Astrocyte (in vitro differentiated cells and primary cell): ENCODE measurements at places on chromosomes 1 and 21.

DNA sequence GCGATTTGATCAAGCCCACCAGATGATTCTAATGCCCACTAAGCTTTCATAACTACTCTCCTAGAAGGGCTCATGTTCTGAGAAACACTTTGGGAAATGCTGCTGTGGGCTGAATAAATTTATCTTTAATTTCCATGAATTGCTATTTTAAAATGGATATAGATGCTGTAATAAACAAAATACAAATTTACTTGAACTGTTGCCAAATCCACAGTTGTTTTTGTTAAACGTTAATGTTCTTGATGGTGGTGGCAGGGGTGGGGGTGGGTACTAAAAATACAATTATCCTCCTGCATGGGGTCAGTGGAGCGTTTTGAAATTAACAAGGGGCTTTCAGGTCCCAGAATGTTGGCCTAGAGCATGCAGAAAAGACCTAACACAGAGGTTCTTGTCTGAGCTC, 244.7 kb upstream of the POU3F1 start:
- no peaks in the 10 kb centered on the region for H3K4me1 ChIP-seq
- H3K4me3 ChIP-seq, result no peak overlapping the region
- peaks cover 1% of the 10 kb centered on the region for H3K27me3 ChIP-seq
- H3K27ac ChIP-seq, result no peak overlapping the region

GRCh38 chr1:10980841-10981727, 31.4 kb upstream of the TARDBP start:
- peaks cover 23% of the 10 kb centered on the region for H3K27me3 ChIP-seq
- H3K4me1 ChIP-seq, result peaks cover 1% of the 10 kb centered on the region
- H3K4me3 ChIP-seq, result no peak overlapping the region

DNA sequence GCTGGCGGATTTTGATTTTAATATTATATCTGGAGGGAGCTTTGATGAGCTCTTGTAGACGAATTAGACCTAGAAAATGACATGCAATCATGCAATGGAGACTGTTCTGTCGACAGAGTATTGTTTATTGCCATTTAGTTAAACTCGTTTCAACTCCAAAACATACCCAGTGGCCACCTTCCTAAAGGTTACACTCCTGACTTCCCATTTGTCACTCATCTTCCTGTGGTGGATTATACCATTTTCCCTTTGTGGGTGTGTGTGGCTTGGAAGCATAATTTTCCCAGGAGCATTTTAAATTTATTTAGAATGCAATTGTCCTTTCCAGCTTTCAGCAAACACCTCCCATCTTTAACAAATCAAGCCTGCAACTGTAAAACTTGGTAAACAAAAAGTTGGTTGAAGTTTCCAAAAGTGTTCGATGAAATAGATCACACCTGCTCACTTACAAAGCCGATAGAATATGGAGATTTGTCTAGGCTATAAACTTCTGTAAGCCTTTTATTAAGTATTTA, 266.6 kb downstream of the GRIK1 start:
- H3K4me3 ChIP-seq, result no peak overlapping the region
- no peaks in the 10 kb centered on the region for H3K36me3 ChIP-seq
- DNase-seq, result no peak
- H3K27me3 ChIP-seq, result no peaks in the 10 kb centered on the region
- no peaks in the 10 kb centered on the region for H3K4me1 ChIP-seq

- no peaks in the 10 kb centered on the region for H3K36me3 ChIP-seq
- no peak overlapping the region for H3K27ac ChIP-seq
- no peak overlapping the region for H3K4me3 ChIP-seq
- peaks cover 28% of the 10 kb centered on the region for H3K4me1 ChIP-seq
- H3K27me3 ChIP-seq, result no peaks in the 10 kb centered on the region
- peak; percentile 71 for DNase-seq
Observed at GRCh38 chr1:91730801-91731732, 154.9 kb downstream of the TGFBR3 start.

GRCh38 chr1:182702826-182703524, 18.6 kb upstream of the RGS8 start:
- peaks cover 8% of the 10 kb centered on the region for H3K4me1 ChIP-seq
- no peak for DNase-seq
- no peaks in the 10 kb centered on the region for H3K27me3 ChIP-seq
- no peak overlapping the region for H3K4me3 ChIP-seq

GRCh38 chr21:18244671-18245463, at the start of gene CHODL:
Gene CHODL (plus strand): TSS chr21:18244833. CDS start chr21:18245224, 391 bp downstream.
- H3K36me3 ChIP-seq, result no peaks in the 10 kb centered on the region
- H3K27ac ChIP-seq, result no peak within 1 kb of the TSS
- H3K4me1 ChIP-seq, result no peaks in the 10 kb centered on the region
- DNase-seq, result no peak
- H3K4me3 ChIP-seq, result peak within 1 kb of the TSS; percentile 39

DNA sequence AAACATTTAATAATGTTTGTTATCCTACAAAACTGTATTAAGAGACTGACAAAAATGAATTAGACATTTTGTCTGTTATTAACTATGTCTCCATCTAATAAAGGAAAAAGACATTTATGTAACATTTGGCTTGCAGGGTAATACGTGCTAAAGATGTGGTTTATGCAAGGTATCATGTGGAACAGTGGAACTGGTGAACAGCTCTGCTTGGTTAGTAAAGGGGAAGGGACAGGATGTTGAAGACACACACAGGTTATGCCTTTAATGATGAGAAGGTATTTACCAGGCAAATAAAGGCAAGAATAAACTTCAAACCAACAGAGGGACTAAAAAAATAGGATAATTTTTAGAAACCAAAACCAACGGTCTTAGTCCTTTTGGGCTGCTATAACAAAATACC, 93.1 kb downstream of the UCHL5 start:
- no peaks in the 10 kb centered on the region for H3K4me1 ChIP-seq
- H3K36me3 ChIP-seq, result no peaks in the 10 kb centered on the region
- DNase-seq, result no peak
- H3K4me3 ChIP-seq, result no peak overlapping the region

DNA sequence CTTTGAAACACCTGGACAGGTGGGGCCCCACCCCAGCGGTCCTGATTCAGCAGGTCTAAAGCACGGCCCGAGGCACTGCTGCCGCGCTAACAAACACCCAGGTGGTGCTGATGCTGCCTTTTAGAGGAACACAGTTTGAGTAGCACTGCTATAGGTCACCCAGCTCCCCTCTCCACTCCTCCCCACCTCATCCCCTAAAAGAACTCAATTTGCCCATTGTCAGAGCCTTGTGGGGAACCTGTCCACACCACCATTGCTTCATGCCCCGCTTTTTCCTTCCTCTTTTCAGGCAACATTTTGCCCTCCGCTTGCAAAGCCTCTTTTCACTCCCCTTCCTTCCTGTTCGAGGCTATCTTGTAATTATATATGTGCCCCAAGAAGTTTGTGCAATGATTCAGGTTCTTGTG, 26.2 kb upstream of the PADI4 start:
- DNase-seq, result no peak
- no peaks in the 10 kb centered on the region for H3K4me1 ChIP-seq
- no peak overlapping the region for H3K4me3 ChIP-seq
- no peaks in the 10 kb centered on the region for H3K36me3 ChIP-seq
- H3K27ac ChIP-seq, result no peak overlapping the region

DNA sequence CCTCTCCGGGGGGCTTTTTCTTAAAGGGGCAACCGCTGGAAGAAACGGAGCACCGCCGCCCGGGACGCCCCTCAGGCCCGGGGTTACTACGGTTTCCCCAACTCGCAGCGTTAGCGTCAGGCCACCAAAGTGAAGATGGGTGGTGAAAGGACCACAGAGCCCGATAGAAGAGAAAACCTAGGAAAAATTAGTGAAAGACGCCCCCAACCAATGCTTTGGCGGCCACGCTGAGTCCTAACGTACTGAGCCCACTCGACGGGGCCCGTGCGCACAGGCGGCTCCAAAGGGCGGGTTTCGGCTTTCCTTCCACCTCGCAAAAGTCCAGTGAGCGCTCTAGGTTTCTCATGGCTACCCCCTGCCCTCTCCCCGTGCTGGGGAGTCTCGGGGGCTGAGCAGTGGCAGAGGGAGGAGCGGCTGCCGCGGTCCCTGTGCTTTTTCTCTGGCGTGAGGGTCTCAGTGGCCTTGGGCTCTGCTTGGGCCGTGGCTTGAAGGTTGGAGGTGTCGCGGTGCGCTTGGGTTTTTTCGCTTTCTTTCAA, 12.2 kb upstream of the SPEN start:
- H3K36me3 ChIP-seq, result no peaks in the 10 kb centered on the region
- no peaks in the 10 kb centered on the region for H3K4me1 ChIP-seq
- no peaks in the 10 kb centered on the region for H3K27me3 ChIP-seq

DNA sequence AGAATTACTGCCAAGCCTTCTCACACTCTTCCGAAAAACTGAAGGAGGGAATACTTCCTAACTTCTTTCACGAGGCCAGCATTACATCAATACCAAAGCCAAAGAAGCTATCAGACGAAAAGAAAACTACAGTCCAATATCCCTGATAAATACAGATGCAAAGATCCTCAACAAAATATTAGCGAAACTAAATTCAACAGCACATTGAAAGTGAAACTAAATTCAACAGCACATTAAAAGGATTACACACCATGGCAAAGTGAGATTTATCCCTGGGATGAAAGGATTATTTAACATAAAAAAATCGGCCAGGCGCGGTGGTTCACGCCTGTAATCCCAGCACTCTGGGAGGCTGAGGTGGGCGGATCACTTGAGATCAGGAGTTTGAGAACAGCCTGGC, 176.8 kb downstream of the FAF1 start:
- no peak overlapping the region for H3K4me3 ChIP-seq
- no peaks in the 10 kb centered on the region for H3K4me1 ChIP-seq
- H3K27ac ChIP-seq, result no peak overlapping the region

- no peak for DNase-seq
- no peaks in the 10 kb centered on the region for H3K4me1 ChIP-seq
- H3K27me3 ChIP-seq, result no peaks in the 10 kb centered on the region
- H3K4me3 ChIP-seq, result no peak overlapping the region
- no peak overlapping the region for H3K27ac ChIP-seq
- no peaks in the 10 kb centered on the region for H3K36me3 ChIP-seq
Observed at GRCh38 chr21:40151611-40152010, 284.4 kb downstream of the PCP4 start.

- no peak overlapping the region for H3K27ac ChIP-seq
- no peaks in the 10 kb centered on the region for H3K36me3 ChIP-seq
- peaks cover 1% of the 10 kb centered on the region for H3K4me1 ChIP-seq
- no peaks in the 10 kb centered on the region for H3K27me3 ChIP-seq
- DNase-seq, result no peak
Observed at GRCh38 chr1:222933273-222933672, 118.4 kb downstream of the DISP1 start.

- H3K4me1 ChIP-seq, result peaks cover 5% of the 10 kb centered on the region
- no peaks in the 10 kb centered on the region for H3K36me3 ChIP-seq
Observed at GRCh38 chr1:167060141-167061072, 29.8 kb downstream of the GPA33 start.

- peaks cover 3% of the 10 kb centered on the region for H3K4me1 ChIP-seq
- no peak overlapping the region for H3K27ac ChIP-seq
- DNase-seq, result peak; percentile 7
- no peak overlapping the region for H3K4me3 ChIP-seq
- no peaks in the 10 kb centered on the region for H3K27me3 ChIP-seq
Observed at GRCh38 chr1:44276901-44277300, 63.6 kb downstream of the DMAP1 start.

DNA sequence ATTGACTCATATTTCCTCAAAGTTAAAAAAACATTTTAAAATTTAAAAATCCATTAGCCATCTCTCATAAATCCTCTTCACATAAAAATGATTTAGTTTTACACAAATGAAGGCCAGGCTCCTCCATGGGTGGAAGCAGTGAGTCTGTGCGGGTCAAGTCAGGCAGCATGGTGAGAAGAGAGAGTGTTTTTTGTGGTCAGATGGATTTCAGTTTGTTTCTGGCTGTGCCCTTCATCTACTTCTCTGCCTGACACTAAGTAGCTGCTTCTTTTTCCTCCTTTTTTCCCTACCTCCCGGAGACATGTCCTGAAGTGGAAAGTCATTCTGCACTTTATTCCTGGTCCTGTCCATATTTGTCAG, 10.3 kb downstream of the PLA2G4A start:
- no peaks in the 10 kb centered on the region for H3K27me3 ChIP-seq
- DNase-seq, result no peak
- H3K4me1 ChIP-seq, result no peaks in the 10 kb centered on the region

GRCh38 chr1:161763522-161764098, 2.5 kb upstream of the ATF6 start:
- no peaks in the 10 kb centered on the region for H3K36me3 ChIP-seq
- no peak for DNase-seq
- no peaks in the 10 kb centered on the region for H3K27me3 ChIP-seq
- H3K4me3 ChIP-seq, result no peak overlapping the region
- H3K4me1 ChIP-seq, result peaks cover 5% of the 10 kb centered on the region
- no peak overlapping the region for H3K27ac ChIP-seq

GRCh38 chr1:213457733-213458132, 406.7 kb downstream of the RPS6KC1 start:
- H3K36me3 ChIP-seq, result no peaks in the 10 kb centered on the region
- H3K27me3 ChIP-seq, result no peaks in the 10 kb centered on the region
- no peak overlapping the region for H3K27ac ChIP-seq
- no peaks in the 10 kb centered on the region for H3K4me1 ChIP-seq
- H3K4me3 ChIP-seq, result no peak overlapping the region

GRCh38 chr1:76746206-76746605, 121.1 kb upstream of the ST6GALNAC5 start:
- no peak for DNase-seq
- H3K4me1 ChIP-seq, result no peaks in the 10 kb centered on the region
- H3K27ac ChIP-seq, result no peak overlapping the region
- H3K4me3 ChIP-seq, result no peak overlapping the region

GRCh38 chr1:224623743-224624333, 7.7 kb downstream of the CNIH3 start:
- peak; percentile 99 for DNase-seq
- H3K4me1 ChIP-seq, result peaks cover 42% of the 10 kb centered on the region
- H3K36me3 ChIP-seq, result no peaks in the 10 kb centered on the region
- no peaks in the 10 kb centered on the region for H3K27me3 ChIP-seq
- peak overlapping the region; percentile 12 for H3K4me3 ChIP-seq

GRCh38 chr1:167182571-167183320, 37.9 kb upstream of the POU2F1 start:
- no peaks in the 10 kb centered on the region for H3K36me3 ChIP-seq
- no peaks in the 10 kb centered on the region for H3K27me3 ChIP-seq
- no peaks in the 10 kb centered on the region for H3K4me1 ChIP-seq
- no peak overlapping the region for H3K27ac ChIP-seq
- no peak for DNase-seq

DNA sequence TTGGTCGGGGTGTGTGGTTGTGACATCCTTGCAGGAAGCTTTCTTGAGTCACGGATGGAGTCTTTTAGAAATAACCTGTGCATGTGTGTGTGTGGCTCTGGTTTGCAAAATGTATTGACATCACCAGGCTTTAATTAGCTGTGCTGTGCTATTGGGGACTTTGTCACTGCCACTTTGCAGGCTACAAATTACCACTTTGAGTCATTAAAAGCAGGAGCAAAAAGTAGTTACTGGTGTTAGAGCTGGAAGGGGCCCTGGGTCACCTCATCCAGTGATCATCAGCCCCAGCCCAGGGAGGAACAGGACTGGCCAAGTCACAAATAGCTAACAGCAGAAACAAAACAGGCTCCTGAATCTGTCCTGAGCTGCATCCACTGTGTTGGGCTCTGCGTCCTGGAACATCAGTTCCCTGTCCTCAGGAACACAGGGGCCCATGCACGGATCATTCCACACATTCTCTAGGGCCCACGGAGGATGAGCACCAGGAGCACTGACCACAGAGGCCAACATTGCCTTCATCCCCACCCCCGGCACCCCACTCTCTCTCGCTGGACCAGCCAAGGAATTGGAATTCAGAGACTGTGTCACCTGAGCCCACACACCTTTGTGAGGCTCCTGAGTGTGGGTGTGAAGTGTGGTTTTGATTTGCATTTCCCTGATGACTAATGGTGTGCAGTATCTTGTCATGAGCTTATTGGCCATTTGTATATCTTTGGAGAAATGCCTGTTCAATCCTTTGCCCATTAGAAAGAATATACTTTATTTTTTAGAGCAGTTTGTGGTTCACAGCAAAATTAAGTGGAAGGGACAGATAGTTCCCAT, 280.1 kb upstream of the C1orf174 start:
- no peaks in the 10 kb centered on the region for H3K36me3 ChIP-seq
- no peak overlapping the region for H3K27ac ChIP-seq
- H3K4me1 ChIP-seq, result no peaks in the 10 kb centered on the region
- no peaks in the 10 kb centered on the region for H3K27me3 ChIP-seq
- no peak overlapping the region for H3K4me3 ChIP-seq
- DNase-seq, result no peak
